ENCODE measurements at places on chromosomes 1 and 21. TPM values are rescaled to one million over a fixed set of nuclear protein-coding genes. Genes with fewer than 3 reads are reported as not detected.

DNA sequence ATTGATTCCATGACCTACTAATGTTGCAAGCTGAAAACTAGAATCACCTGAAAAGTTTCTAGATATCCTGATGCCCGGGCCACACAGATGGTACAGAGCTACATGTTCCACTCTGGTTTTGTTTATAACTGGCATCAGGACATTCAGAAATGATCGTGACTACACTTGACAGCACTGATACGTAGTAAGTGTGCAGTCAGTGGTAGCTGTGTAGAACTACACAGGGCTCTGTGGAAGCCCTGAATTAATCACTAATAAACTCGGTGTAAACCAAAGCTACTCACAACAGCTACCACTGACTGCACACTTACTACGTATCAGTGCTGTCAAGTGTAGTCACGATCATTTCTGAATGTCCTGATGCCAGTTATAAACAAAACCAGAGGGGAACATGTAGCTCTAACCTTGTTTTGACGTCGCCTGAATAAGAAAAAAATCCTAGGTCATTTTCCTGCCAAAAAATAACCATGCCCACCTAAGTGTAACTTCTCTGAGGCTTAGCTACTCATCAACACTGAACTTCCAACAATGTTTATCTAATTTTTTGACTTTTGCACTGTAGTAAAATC is 149.7 kb downstream of the TGFBR3 start:
- H3K27me3 ChIP-seq: no peaks in the 10 kb centered on the region
- DNase-seq: no peak
- no peaks in the 10 kb centered on the region for H3K36me3 ChIP-seq

The E2F2 gene
- 0.14 TPM for total RNA-seq

GRCh38 chr1:117110774-117111173 is 10.8 kb downstream of the TRIM45 start:
- no peaks in the 10 kb centered on the region for H3K27me3 ChIP-seq
- H3K27ac ChIP-seq: no peak overlapping the region
- H3K36me3 ChIP-seq: peaks cover 7% of the 10 kb centered on the region
- H3K4me1 ChIP-seq: no peaks in the 10 kb centered on the region

The UTP25 gene
- 5.7 TPM for total RNA-seq

DNA sequence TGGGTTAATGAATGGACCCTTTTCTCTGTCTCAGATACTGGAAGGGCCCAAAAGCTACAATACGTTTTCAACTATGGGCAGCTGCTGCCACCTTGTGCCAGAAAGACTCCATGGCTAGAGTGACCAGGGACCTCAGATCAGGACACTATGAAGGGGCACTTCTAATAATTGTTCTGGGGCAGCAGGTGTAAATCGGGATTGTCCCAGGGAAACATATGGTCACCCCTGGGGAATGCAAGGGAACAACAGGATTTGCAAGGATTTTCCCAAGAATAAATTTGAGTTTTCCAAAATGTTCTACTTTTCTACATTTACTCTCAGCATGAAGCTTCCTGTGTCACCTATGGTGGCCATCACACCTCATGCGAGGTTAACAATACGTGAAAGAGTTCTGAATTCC is 12.0 kb upstream of the FCAMR start:
- H3K27me3 ChIP-seq: no peaks in the 10 kb centered on the region
- no peak overlapping the region for H3K27ac ChIP-seq
- no peaks in the 10 kb centered on the region for H3K36me3 ChIP-seq
- H3K4me1 ChIP-seq: no peaks in the 10 kb centered on the region

DNA sequence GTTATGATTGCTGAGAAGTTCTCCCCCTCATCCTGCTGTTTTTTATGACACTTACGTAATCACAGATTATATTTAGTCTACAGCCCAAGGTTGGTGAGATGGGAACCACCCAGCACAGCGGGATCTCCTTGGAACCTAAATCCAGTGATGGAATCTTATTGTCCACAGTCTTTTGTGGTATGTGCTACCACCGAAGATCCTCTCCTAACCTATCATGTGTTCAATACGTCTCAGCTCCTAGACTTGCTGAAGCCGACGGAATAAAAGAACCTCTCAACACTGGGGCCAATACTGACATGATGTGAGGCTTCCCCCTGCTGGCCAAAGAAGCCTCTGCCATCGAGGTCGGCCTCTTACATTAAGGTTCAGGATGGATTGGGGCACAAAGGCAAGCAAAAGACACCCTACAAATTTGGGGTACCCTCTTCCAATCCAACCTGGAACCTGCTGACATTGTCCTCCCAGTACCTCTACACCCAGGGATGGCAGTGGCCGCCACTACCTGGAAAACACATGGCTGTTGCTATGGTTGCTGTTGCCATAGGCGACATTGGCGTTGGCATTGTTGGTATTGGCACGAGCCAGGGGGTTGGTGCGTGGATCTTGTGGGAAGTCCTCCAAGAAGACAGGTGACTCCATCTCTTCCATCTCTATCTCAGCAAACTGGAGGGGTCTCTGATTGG is 19.4 kb upstream of the KIF21B start:
- no peaks in the 10 kb centered on the region for H3K36me3 ChIP-seq
- DNase-seq: no peak
- H3K27me3 ChIP-seq: no peaks in the 10 kb centered on the region
- no peak overlapping the region for H3K4me3 ChIP-seq

DNA sequence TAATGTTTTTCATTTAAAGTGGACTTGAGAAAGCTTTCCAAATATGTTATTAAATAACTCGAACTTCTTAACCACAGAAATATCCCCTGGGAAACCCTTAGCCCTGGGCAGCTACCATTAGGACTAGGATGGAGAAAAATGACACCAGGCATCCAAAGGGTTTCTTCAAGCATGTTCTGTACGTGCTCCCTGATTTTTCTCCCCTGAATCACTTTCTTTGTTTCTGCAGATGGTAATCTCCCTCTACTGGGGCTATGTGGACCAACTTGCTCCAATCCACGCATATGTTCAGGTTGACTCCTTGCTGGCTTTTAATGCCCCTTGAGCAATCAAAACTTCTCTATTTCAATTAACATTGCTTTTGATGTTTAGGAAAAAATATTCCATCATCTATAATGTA is 312.7 kb upstream of the C1orf87 start:
- H3K4me3 ChIP-seq: no peak overlapping the region
- H3K27ac ChIP-seq: no peak overlapping the region
- no peaks in the 10 kb centered on the region for H3K27me3 ChIP-seq
- no peak for DNase-seq

DNA sequence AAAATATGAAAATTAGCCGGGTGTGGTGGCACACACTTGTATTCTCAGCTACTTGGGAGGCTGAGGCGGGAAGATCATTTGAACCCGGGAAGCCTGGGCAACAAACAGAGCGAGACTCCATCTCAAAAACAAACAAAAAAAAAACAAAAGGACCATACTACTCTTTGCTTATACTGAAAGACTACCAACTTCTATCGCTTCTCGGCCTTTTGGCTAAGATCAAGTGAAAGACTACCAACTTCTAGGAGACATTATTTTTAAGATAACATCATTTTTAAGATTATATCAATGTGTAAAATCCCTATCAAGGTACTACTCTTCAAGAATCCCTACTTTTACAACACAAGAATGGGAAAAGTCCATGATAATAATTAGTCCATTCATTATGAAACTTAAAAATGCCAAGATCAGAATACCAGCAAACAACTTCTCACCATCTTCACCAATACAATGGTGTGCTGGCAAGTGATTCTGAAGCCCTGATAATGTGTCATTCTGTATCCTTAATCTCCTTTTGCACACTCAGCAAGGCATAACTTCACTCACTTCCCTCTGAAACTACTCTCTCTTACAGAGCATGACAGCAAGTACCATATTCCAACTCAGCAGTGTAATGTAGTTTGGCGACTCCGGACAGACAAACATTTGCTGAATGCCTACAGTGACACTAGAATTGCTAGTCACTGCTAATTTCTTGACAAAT is 1.7 kb downstream of the PTP4A2 start:
- H3K27me3 ChIP-seq: no peaks in the 10 kb centered on the region
- no peaks in the 10 kb centered on the region for H3K36me3 ChIP-seq
- DNase-seq: no peak
- H3K4me1 ChIP-seq: peaks cover 49% of the 10 kb centered on the region
- H3K4me3 ChIP-seq: peak overlapping the region; percentile 94

The CHI3L1 gene
- total RNA-seq: 5.0 TPM

DNA sequence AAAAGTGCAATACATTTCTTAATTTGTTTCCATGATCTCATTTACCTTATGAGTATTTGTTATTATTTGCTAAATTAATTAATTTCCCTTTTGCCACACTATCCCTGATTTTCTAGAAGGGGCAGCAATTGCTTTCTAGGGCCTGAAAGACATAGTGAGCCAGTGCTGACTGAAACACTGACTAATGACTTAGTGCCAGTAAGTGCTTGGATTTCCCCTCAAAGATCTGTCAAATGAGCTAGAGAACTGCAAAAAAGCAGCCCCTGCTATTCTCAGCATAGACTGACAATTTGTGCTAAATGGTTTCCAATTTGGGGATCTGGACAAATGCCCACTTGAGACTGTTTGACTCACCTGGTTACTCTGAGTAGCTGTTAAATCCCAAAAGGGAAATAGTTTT is 35.6 kb upstream of the USH2A start:
- H3K4me3 ChIP-seq: no peak overlapping the region
- no peaks in the 10 kb centered on the region for H3K4me1 ChIP-seq
- H3K27me3 ChIP-seq: no peaks in the 10 kb centered on the region
- DNase-seq: no peak
- H3K27ac ChIP-seq: no peak overlapping the region

DNA sequence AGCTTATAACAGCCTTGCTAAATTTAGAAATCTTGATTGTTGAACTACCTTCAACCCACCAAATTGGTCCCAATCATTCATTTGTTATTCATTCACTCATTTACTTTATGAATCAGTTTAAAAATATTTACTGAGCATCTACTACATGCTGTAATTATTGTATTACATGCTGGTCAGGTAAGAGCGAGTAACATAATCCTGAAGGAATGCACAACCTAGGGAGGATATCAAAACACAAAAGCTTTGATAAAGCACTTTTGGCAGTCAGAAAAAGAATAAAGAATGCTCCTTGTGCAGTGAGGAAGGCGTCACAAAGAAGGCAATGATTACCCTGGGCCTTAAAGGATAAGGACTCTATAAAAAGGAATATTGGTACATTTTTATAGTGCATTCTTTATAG is 518.9 kb upstream of the NR5A2 start:
- H3K27ac ChIP-seq: no peak overlapping the region
- no peaks in the 10 kb centered on the region for H3K4me1 ChIP-seq
- DNase-seq: no peak
- H3K36me3 ChIP-seq: no peaks in the 10 kb centered on the region
- H3K27me3 ChIP-seq: no peaks in the 10 kb centered on the region

- H3K27me3 ChIP-seq: no peaks in the 10 kb centered on the region
- no peak within 1 kb of the TSS for H3K27ac ChIP-seq
- no peaks in the 10 kb centered on the region for H3K4me1 ChIP-seq
- no peaks in the 10 kb centered on the region for H3K36me3 ChIP-seq
- H3K4me3 ChIP-seq: no peak within 1 kb of the TSS
- DNase-seq: no peak
Observed at GRCh38 chr1:152806576-152806975, at the start of gene LCE1C. LCE1C (minus strand) TSS chr1:152806651; CDS start chr1:152805478, 1,173 bp downstream.

- H3K4me3 ChIP-seq: no peak within 1 kb of the TSS
- H3K36me3 ChIP-seq: no peaks in the 10 kb centered on the region
- no peak for DNase-seq
- H3K27me3 ChIP-seq: no peaks in the 10 kb centered on the region
Observed at GRCh38 chr1:114695430-114696058, at the start of gene AMPD1. AMPD1 (minus strand) TSS chr1:114695546; CDS start chr1:114695471, 75 bp downstream.

DNA sequence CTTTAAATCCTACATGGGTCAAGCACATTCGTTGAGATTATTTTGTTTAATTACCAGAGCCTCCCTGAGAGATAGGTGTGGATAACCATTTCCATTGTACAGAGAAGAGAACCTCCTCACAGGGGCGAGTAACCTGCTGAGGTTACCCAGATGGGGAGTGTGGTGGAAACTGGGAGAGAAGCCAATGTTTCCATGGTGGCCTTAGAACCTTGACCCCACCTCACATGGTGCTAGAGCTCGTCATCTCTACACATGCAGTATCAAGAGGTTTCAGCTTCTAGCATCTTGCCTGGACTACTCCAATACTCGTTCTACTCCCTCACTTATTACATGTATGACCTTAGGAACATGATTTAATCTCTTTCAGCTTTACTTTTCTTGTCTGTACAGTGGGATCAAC is 4.8 kb downstream of the REG4 start:
- H3K4me1 ChIP-seq: no peaks in the 10 kb centered on the region
- DNase-seq: no peak
- no peaks in the 10 kb centered on the region for H3K27me3 ChIP-seq

The CCDC181 gene
- 2.9 TPM for total RNA-seq

The KRTAP22-1 gene
- total RNA-seq: not detected

- no peaks in the 10 kb centered on the region for H3K4me1 ChIP-seq
- no peaks in the 10 kb centered on the region for H3K27me3 ChIP-seq
Observed at GRCh38 chr1:33170351-33171274, 11.2 kb downstream of the TRIM62 start.

The CLCA1 gene
- not detected for total RNA-seq

GRCh38 chr1:188128761-188129160 is 1300.0 kb downstream of the PLA2G4A start:
- H3K27me3 ChIP-seq: no peaks in the 10 kb centered on the region
- H3K4me3 ChIP-seq: no peak overlapping the region
- no peaks in the 10 kb centered on the region for H3K4me1 ChIP-seq
- H3K36me3 ChIP-seq: no peaks in the 10 kb centered on the region
- no peak for DNase-seq

DNA sequence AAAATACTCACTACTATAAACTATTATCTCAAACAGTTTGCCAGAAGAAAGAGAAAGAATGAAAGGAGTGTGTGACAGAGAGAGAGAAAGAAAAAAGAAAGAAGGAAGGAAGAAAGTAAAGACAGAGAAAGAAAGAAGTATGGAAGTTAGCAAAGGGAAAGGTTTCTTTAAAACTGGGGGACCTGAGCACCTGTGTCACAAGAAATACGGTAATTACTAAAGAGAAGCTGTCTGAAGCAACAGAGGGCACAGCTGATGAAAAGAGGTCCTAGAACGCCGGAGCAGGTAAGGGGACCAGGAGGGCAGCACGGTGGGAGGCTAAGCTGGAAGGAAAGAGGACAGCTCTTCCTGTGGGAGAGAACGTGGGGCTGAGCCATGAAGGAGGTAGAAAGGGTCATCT is 163.6 kb downstream of the DSCAM start:
- no peak for DNase-seq
- no peak overlapping the region for H3K4me3 ChIP-seq
- H3K27me3 ChIP-seq: no peaks in the 10 kb centered on the region

DNA sequence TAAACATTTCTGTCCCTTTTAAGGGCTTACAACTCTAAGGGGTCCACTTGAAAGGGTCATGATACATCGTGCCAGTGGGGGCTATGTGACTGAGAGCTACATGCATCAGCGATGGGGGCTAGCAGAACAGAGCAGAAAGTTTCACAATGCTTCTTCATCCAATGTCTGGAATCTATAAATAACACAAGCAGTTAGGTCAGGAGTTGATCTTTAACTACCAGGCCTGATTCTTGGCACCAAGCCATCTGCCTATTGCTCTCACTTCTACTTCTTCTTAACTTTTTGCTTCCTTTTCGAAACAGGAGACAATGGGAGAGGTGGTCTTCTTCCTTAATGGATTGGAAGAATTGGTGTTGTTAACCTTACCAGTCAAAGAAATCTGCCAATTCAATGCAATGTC is 410.0 kb downstream of the TGFB2 start:
- H3K36me3 ChIP-seq: no peaks in the 10 kb centered on the region
- no peak overlapping the region for H3K4me3 ChIP-seq
- DNase-seq: no peak
- H3K4me1 ChIP-seq: no peaks in the 10 kb centered on the region
- H3K27ac ChIP-seq: no peak overlapping the region

The ZNF326 gene
- 21.8 TPM for total RNA-seq
